ENCODE measurements at places on chromosomes 16 and 17.

DNA sequence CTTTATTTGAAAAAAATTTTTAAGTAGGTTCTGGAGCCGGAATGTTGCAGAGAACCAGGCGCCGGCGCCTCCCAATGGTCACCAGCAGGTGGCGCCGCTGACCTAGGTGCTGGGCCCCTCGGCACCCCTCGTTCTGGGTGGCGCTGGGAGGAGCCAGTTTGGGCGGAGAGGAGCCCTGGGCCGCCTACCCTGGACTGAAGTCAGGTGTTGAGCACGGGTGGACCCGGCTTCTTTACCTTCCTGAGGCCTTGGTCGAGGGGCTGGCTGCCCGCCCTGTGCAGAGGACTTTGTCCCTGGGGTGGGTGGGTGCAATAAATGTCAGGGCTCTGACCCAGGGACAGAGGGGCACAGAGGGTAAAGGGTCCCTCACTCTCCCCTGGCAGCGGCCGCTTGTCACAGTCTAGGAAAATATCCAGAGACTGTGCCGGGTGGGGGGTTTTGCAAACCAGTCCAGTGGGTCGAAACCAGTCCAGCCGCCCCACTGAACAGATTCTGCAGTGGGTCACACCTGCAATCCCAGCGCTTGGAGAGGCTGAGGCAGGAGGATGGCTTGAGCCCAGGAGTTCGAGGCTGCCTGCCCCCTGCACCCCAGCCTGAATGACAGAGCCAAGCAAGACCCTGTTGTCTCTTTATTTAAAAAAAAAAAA is 30.1 kb upstream of the TNFRSF13B start:
- peak; percentile 10 for DNase-seq

- DNase-seq, result no peak
Observed at GRCh38 chr17:19254651-19255050, 17.5 kb downstream of the EPN2 start.

DNA sequence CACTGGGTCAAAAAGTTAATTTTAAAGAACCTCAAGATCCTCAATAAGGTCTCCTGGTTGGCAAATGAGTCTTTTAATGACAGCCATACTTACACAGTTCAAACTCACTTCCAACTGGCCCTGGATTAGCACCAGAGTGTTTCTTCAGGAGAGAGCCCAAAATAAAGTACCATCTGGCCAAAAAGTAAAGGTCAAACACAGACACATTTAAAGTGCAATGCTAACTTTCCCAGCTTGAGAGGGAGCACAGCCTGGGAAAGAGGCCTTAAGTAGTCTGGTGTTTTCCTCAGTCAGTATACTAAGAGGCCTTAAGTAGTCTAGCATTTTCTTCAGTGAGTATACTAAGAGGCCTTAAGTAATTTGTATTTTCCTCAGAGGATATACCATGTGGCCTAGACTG is 46.6 kb upstream of the ERN1 start:
- no peak for DNase-seq

- no peak for DNase-seq
Observed at GRCh38 chr17:48701864-48702532, 20.3 kb downstream of the PRAC1 start.

DNA sequence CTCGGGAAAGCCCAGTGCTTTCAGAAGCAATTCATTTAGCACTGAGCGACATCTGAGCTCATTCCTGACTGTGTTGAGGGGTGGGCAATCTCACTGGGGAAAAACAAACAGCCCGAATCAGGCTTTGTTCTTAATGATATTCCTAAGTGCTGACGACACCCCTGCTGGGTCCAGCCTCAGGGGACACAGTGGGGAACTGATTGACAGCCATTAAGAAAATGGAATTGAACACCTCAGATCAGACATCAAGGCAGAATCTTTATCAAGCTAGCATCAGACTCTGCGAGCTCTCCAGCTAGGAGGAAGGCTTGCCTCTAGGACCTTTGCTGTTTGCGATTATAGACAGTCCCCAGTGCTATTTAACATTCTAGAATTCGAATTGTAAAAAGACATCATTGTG is 22.5 kb upstream of the LYRM9 start:
- no peak for DNase-seq

- DNase-seq, result no peak
Observed at GRCh38 chr16:1222553-1223354, 2.3 kb downstream of the TPSG1 start.
